Subcutaneous preadipocyte (primary cell): ENCODE measurements at places on chromosomes 2 and 18. TPM values are rescaled to one million over a fixed set of nuclear protein-coding genes. Genes with fewer than 3 reads are reported as not detected.

Gene PMAIP1
- total RNA-seq = 11.4 and 11.7 TPM in 2 replicates

Gene PAIP2B
- 0.20 and 0.37 TPM in 2 replicates for total RNA-seq

Gene GLI2
- 2.6 and 17.4 TPM in 2 replicates for total RNA-seq

Gene ELOA2
- not detected in 2 replicates for total RNA-seq

Gene REG1B
- total RNA-seq = not detected in 2 replicates

Gene PPP1R1C
- not detected in 2 replicates for total RNA-seq

Gene TGOLN2
- 72.8 and 78.6 TPM in 2 replicates for total RNA-seq

Gene CTAGE1
- not detected in 2 replicates for total RNA-seq
